Body of pancreas (tissue), 4 donors: ENCODE measurements at places on chromosomes 11 and 22.
A peak's percentile ranks its signal among the peaks of the same experiment; 100 is the strongest.

DNA sequence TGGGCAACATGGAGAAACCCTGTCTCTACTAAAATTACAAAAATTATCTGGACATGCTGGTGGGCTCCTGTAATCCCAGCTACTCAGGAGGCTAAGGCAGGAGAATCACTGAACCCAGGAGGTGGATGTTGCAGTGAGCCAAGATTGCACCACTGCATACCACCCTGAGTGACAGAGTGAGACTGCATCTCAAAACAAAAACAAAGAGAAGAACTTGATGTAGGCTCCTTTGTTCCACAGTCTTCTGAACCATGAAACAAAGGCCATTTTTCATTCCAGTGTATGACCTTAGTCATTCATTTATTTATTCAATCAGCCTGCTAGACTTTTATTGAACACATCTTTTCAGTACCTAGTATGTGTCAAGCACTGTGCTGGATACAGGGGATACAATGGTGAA, 369.6 kb downstream of the FAT3 start:
- H3K4me3 ChIP-seq = no peak overlapping the region
- H3K36me3 ChIP-seq = no peaks in the 10 kb centered on the region
- no peak overlapping the region for H3K27ac ChIP-seq
- DNase-seq = no peak
- H3K4me1 ChIP-seq = no peaks in the 10 kb centered on the region

DNA sequence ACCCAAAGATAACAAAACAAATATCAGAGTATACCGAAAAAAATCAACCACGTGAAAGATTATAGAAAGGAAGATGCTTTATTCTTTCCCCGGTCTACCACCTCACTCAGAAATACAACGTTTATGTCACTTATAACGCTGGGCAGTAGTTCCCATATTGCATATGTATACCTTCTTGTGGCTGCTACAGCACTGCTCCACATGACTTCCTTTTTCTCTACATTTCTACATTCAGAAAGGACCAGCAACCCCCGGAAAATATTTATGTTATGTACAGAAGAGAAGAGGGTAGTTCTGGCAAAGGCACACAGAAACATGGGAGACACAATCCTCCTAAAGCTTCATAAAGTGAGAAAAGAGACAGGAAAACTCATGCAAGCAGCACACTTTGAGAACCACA, 56.8 kb downstream of the MTMR2 start:
- H3K36me3 ChIP-seq = no peaks in the 10 kb centered on the region
- no peak overlapping the region for H3K27ac ChIP-seq
- no peaks in the 10 kb centered on the region for H3K4me1 ChIP-seq
- no peak for DNase-seq
- H3K27me3 ChIP-seq = no peaks in the 10 kb centered on the region

DNA sequence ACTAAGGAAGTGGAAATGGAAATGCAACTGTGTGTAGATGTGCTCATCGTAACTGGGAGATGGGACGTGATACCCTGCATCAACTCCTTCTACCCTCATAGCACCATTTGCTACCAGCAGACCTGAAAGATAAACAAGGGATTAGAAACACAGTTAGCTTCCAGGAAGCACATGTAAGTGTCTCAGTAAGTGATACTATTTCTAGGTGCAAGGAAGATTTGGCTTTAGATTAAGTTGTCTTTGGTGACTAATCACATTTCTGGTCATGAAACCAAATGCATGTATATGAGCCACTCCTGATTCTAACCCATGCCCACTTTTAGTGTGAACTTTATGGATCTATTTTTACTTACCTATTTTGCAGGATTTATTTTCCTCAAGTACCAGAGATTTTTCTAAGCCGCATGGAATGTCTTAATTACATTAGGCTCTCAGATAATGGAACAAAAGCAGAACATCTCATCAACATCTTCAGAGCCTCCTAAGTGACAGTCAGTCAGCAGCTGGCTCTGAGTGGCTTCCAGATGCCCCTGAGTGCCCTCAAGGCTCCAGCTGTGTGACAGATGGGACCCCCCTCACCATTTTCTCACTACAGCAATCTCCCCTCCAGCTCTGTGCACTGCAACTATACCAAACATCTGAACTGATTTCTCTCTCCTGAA, 21.2 kb downstream of the SLC5A12 start:
- no peaks in the 10 kb centered on the region for H3K36me3 ChIP-seq
- H3K4me3 ChIP-seq = no peak overlapping the region
- no peaks in the 10 kb centered on the region for H3K27me3 ChIP-seq
- DNase-seq = no peak

DNA sequence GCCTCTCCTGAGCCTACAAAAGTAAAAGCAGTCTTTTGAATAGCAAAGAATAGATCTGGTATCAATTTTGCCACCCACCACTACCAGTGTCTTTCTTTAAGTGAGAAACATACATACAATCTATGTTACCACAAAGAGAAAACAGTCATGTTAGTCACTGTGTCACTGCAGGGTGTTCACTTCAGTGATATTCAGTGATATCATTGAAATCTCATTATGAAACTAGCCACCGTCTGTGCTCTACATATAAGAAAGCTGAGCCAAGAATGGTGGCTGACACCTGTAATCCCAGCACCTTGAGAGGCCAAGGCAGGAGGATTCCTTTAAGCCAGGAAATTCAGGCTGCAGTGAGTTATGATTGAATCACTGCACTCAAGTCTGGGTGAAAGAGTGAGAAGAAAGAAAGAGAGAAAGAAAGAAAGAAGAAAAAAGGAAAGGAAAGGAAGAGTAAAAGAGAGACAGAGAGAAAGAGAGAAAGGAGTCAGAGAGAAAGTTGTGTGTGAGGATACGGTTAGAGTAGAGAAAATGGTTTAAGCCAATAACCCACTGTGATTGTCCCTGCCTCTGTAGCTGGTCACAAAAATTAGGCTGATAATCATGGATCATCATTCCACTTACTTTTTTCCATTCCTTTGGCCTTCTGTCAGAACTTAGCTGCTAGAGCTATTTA, 847.1 kb downstream of the FAM181B start:
- DNase-seq = no peak
- no peak overlapping the region for H3K4me3 ChIP-seq
- no peaks in the 10 kb centered on the region for H3K4me1 ChIP-seq

GRCh38 chr11:102546427-102546826, 15.9 kb upstream of the MMP7 start:
- H3K27me3 ChIP-seq = no peaks in the 10 kb centered on the region
- no peak for DNase-seq
- no peaks in the 10 kb centered on the region for H3K36me3 ChIP-seq
- H3K27ac ChIP-seq = no peak overlapping the region
- H3K4me3 ChIP-seq = no peak overlapping the region

GRCh38 chr11:82978422-82979099, 77.0 kb downstream of the DDIAS start:
- H3K27ac ChIP-seq = no peak overlapping the region
- H3K4me3 ChIP-seq = no peak overlapping the region
- no peaks in the 10 kb centered on the region for H3K4me1 ChIP-seq

GRCh38 chr11:47797633-47798032, 30.5 kb upstream of the FNBP4 start:
- no peak overlapping the region for H3K27ac ChIP-seq
- no peak for DNase-seq
- peaks cover 6% of the 10 kb centered on the region for H3K4me1 ChIP-seq
- no peak overlapping the region for H3K4me3 ChIP-seq
- no peaks in the 10 kb centered on the region for H3K27me3 ChIP-seq

GRCh38 chr11:73288192-73288872, 16.2 kb downstream of the P2RY6 start:
- no peak for DNase-seq
- no peaks in the 10 kb centered on the region for H3K36me3 ChIP-seq
- no peak overlapping the region for H3K4me3 ChIP-seq
- peaks cover 7% of the 10 kb centered on the region for H3K4me1 ChIP-seq

- H3K27me3 ChIP-seq = no peaks in the 10 kb centered on the region
- DNase-seq = no peak
- no peak overlapping the region for H3K4me3 ChIP-seq
- H3K36me3 ChIP-seq = no peaks in the 10 kb centered on the region
- peaks cover 18% of the 10 kb centered on the region for H3K4me1 ChIP-seq
- H3K27ac ChIP-seq = no peak overlapping the region
These were observed 47.7 kb upstream of the CSNK2A3 start for GRCh38 chr11:11400635-11401232.

- H3K36me3 ChIP-seq = no peaks in the 10 kb centered on the region
- no peak overlapping the region for H3K27ac ChIP-seq
- no peak overlapping the region for H3K4me3 ChIP-seq
- H3K27me3 ChIP-seq = no peaks in the 10 kb centered on the region
These were observed 25.0 kb upstream of the CREB3L1 start for GRCh38 chr11:46252373-46252914.

DNA sequence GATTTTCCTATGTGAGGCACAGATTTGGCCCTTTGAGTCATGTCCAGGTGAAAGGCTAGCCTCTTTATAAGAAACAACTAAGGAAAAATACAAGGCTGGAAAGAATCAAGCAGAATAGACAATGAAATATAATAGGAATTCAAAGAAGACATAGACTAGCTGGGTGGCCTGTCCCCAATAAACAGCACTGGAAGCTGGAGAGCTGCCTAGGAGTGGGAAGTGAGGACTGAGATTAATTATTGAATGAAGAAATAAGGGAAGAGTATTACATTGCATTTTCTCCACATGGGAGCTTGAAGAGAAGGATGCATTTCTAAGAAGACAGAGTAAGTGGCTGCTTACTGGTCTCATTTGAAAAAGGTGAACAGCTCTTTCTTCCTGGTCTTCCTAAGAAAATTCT, 100.0 kb downstream of the CCDC34 start:
- H3K4me3 ChIP-seq = no peak overlapping the region
- no peak overlapping the region for H3K27ac ChIP-seq
- no peak for DNase-seq
- no peaks in the 10 kb centered on the region for H3K36me3 ChIP-seq
- H3K27me3 ChIP-seq = no peaks in the 10 kb centered on the region

DNA sequence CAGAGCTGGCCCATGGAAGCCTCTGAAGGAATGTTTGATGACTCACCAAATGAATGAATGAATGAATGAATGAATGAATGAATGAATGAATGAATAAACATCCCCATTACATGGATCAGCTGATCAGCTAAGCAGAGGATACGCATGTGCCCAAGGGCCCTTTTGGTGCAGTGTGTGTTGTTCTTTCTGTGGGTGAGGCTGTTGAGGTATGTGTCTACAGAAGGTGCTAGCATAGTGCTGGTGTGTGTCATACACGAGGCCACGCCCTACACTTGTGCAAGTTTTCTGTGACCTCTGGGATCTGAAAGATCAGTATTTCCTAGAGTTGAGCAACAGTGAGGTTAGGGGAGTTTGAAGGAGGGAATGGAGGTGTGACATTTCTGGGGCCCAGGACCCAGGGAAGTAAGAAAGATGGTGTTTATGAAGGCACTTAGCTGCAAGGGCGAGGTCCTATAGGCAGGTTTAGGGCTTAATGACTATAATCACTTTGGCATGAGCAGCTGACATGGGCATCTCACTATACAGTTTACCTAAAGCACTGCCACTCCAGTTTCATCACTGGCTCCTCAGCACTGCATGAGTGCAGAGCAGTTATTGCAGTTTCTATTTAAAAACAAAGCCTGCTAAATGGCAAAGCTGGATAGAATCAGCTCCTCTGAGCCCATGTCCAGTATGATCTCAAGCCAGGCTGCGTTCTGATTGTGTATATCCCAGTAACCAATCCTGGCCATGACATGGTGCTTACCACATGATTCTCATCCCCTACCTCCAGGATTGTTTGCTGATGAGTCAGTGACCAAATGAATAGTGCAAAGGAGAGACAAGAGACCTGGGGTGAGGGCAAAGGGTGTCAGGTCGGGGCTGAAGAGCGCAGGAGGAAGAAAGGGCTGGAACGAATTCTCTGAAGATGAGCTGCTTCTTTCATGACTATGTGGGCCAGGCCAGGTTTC, 36.4 kb upstream of the E2F8 start:
- no peaks in the 10 kb centered on the region for H3K4me1 ChIP-seq
- no peaks in the 10 kb centered on the region for H3K36me3 ChIP-seq
- no peaks in the 10 kb centered on the region for H3K27me3 ChIP-seq
- H3K27ac ChIP-seq = no peak overlapping the region

- peak within 1 kb of the TSS; percentile 10 for H3K27ac ChIP-seq
- H3K27me3 ChIP-seq = no peaks in the 10 kb centered on the region
- DNase-seq = peak; percentile 89
- H3K4me1 ChIP-seq = peaks cover 23% of the 10 kb centered on the region
- no peaks in the 10 kb centered on the region for H3K36me3 ChIP-seq
These were observed at the start of gene P2RY2 for GRCh38 chr11:73218106-73218829. TSS of gene P2RY2 (plus strand) at chr11:73218281. CDS start at chr11:73234160, 15,879 bp downstream.

- no peak for DNase-seq
- no peaks in the 10 kb centered on the region for H3K27me3 ChIP-seq
- H3K27ac ChIP-seq = no peak overlapping the region
- H3K4me1 ChIP-seq = peaks cover 47% of the 10 kb centered on the region
- H3K4me3 ChIP-seq = no peak overlapping the region
These were observed 38.9 kb downstream of the OR10A6 start for GRCh38 chr11:7892059-7892699.

DNA sequence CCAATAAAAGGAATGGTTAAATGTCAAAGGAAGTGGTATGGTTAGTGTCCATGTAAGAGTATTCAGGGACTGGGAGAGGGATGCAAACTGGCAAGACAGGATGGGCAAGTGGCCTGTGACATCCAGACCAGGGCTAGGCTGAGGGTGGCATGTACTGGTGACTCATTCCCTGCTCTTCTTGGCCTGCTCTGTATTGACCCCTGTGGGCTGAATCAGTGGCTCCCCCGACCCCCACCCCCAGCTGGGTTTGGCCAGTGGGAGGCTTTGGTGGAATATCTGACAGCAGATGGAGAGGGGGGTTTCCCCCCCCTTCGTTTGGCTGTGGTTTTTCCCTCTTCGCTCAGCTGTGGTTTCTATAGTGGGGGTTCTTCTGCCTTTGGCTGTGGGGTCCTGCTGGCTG, 87.7 kb downstream of the CSNK2A3 start:
- H3K4me3 ChIP-seq = no peak overlapping the region
- H3K4me1 ChIP-seq = no peaks in the 10 kb centered on the region
- H3K36me3 ChIP-seq = no peaks in the 10 kb centered on the region
- no peak overlapping the region for H3K27ac ChIP-seq

GRCh38 chr11:2205981-2206690, 34.5 kb upstream of the TH start:
- no peak overlapping the region for H3K4me3 ChIP-seq
- H3K36me3 ChIP-seq = no peaks in the 10 kb centered on the region
- H3K27me3 ChIP-seq = no peaks in the 10 kb centered on the region
- H3K27ac ChIP-seq = no peak overlapping the region
- peaks cover 48% of the 10 kb centered on the region for H3K4me1 ChIP-seq

GRCh38 chr22:27842669-27843431, 41.3 kb upstream of the MN1 start:
- H3K27ac ChIP-seq = no peak overlapping the region
- no peak overlapping the region for H3K4me3 ChIP-seq
- H3K36me3 ChIP-seq = no peaks in the 10 kb centered on the region
- no peaks in the 10 kb centered on the region for H3K27me3 ChIP-seq
- DNase-seq = no peak

- no peak overlapping the region for H3K27ac ChIP-seq
- H3K4me1 ChIP-seq = no peaks in the 10 kb centered on the region
- no peaks in the 10 kb centered on the region for H3K36me3 ChIP-seq
- H3K27me3 ChIP-seq = no peaks in the 10 kb centered on the region
These were observed 9.4 kb downstream of the ADAMTS15 start for GRCh38 chr11:130457623-130458409.

GRCh38 chr11:103167166-103167565, 57.9 kb downstream of the DYNC2H1 start:
- no peaks in the 10 kb centered on the region for H3K27me3 ChIP-seq
- H3K4me3 ChIP-seq = no peak overlapping the region
- no peaks in the 10 kb centered on the region for H3K36me3 ChIP-seq
- no peak for DNase-seq
- H3K4me1 ChIP-seq = peaks cover 28% of the 10 kb centered on the region

GRCh38 chr11:39174196-39174595, 2285.3 kb downstream of the LRRC4C start:
- H3K27ac ChIP-seq = no peak overlapping the region
- H3K4me3 ChIP-seq = no peak overlapping the region
- H3K27me3 ChIP-seq = no peaks in the 10 kb centered on the region
- H3K4me1 ChIP-seq = no peaks in the 10 kb centered on the region
- DNase-seq = no peak
